Stimulated activated CD4-positive, alpha-beta T cell treated with anti-CD3 and anti-CD28 coated beads, Interleukin-2, amount 100 ng/mL, for 48 hours (primary cell): ENCODE measurements at places on chromosomes 2 and 18.

- DNase-seq, result no peak
Observed at GRCh38 chr2:188909036-188909435, 65.1 kb upstream of the COL3A1 start.

- DNase-seq, result no peak
Observed at GRCh38 chr2:73187549-73187948, 14.8 kb upstream of the NOTO start.

- no peak for DNase-seq
Observed at GRCh38 chr2:88209521-88210131, 39.5 kb downstream of the THNSL2 start.

DNA sequence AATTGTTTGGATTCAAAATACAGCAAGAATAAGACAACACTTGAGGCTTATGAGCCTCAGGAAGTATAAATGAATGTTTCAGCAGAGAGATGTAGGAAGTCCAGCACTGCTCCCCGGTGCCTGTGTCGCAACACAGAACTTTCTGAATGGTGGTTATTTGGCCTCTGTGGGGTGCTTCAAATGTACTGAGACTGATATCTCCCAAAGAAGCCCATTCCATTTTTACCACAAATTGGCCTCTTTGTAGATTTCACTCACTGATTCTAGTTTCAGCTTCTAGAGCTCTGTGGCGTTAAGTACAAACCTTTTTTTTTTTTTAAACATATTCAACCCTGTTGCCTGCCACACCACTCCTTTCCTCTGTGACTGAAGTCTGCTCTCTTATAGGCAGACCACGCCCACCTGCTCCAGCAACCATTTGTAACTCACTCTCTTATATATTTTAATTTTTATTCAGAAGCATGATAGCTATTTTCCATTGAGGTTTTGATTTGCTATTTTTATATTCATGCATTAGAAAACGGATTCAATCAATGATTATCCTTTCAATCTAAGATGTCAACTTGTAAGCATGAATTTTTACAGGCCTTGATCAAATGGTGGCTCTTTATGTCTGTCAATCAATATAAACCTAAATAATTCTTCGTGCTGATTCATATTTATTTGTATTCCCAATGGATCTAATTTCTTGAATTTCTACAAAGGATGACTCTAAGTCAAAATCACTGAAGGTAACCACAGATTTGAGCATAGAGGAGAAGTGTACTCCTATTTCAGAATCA lies 277.1 kb upstream of the CCDC68 start:
- DNase-seq, result no peak

DNA sequence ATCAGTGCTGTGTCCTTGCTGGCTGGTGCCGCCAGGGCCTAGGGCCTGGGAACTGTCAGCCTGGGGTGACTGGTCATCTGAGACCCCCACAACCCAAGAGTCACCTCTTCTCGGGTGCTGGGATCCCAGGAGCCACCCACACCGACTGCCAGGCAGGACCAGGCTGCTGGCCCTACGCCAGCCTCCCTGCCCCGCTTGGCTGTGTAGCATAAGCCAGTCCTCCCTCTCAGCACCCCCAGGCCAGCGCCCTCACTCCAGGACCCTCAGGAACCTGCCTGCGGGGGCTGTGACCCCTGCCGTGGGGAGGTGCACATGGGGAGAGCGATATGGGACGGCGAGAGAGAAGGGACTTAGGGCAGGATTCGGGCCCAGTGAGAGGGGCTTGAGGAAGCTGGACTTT lies 9.5 kb downstream of the ARHGEF4 start:
- DNase-seq, result no peak

- no peak for DNase-seq
Observed at GRCh38 chr2:43127941-43128558, 98.4 kb downstream of the ZFP36L2 start.

- no peak for DNase-seq
Observed at GRCh38 chr2:232492236-232492848, 4.7 kb upstream of the ECEL1 start.

- DNase-seq, result no peak
Observed at GRCh38 chr18:47895565-47896250, 34.8 kb downstream of the SMAD2 start.

GRCh38 chr2:135230150-135230549 lies 178.1 kb downstream of the RAB3GAP1 start:
- DNase-seq, result no peak

- no peak for DNase-seq
Observed at GRCh38 chr2:57333221-57333620, 713.4 kb upstream of the VRK2 start.

GRCh38 chr2:120014226-120014980 lies 1.5 kb downstream of the EPB41L5 start:
- no peak for DNase-seq

DNA sequence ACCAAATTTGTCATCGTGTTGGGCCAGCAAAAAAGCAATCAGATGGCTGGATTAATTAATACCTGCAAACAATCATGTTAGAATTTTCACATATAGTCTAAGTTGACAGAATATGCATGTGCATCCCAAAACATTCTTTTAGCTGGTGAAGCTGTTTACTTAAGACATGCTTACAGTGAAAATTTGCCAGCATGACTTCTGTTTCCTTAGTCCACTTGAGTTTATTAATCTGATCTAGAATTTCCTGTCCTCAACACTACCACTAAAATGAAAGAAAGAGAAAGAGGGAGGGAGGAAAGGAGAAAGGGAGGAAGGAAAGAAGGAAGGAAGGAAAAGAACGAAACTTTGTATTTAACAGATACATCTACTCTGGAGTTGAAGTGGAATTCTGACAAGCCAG lies 2109.9 kb upstream of the PIK3C3 start:
- no peak for DNase-seq

DNA sequence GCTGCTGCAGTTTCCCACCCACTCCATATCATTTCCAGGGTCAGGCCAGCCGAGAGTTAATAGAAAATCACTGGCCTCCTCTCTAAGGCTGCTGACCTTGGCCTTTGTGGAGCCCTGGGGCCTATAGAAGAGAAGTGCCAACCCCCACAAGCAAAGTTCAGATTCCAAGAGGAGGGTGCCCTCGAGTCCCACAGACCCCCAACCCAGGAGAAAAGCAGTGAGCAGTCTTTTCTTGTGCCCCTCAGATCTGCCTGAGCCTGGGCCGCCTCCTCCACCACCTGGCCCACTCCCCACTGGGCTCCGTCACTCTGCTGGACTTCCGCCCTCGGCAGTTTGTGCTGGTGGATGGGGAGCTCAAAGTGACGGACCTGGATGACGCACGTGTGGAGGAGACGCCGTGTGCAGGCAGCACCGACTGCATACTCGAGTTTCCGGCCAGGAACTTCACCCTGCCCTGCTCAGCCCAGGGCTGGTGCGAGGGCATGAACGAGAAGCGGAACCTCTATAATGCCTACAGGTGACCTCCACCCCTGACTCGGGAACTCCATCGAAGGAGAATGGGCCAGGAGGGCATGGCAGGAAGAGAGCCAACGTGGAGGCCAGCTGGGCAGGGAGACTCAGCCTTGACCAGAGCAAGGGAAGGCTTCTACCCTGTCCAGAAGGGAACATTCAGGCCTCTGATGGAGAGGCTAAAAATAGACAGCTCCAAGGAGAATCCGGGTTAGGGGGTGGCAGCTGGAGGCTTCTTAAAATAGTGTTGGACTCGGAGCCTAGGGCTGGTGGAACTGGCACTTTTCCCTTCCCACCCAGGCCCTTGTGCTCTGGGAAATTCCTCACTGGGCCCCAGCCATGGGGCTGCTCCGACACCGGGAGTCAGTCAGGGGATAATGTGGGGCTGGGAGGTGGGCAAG lies 6.2 kb downstream of the PKDCC start:
- DNase-seq, result no peak

- DNase-seq, result no peak
Observed at GRCh38 chr2:10668402-10669012, 21.3 kb downstream of the NOL10 start.

- no peak for DNase-seq
Observed at GRCh38 chr2:108998911-108999310, 9.9 kb upstream of the EDAR start.

- DNase-seq, result no peak
Observed at GRCh38 chr2:57190007-57190406, 856.6 kb upstream of the VRK2 start.

DNA sequence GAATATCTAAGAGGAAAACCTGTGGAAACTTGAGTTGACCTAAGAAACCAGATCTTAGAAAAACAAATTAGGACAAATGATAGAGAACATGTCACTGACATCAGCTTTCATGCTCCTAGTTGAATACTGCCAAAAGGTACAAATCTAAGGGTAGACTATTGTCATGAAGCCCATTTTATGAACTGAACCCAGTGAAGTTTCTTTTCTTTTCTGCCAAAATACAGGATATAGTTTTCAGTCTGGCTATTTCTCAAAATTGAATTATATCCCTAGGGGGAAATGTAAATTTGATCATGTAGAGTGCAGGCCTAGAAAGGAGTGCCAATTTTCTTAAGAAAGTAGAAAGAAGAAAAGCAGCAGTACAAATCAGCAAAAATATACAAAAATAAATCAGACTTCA lies 46.6 kb downstream of the FSIP2 start:
- no peak for DNase-seq

DNA sequence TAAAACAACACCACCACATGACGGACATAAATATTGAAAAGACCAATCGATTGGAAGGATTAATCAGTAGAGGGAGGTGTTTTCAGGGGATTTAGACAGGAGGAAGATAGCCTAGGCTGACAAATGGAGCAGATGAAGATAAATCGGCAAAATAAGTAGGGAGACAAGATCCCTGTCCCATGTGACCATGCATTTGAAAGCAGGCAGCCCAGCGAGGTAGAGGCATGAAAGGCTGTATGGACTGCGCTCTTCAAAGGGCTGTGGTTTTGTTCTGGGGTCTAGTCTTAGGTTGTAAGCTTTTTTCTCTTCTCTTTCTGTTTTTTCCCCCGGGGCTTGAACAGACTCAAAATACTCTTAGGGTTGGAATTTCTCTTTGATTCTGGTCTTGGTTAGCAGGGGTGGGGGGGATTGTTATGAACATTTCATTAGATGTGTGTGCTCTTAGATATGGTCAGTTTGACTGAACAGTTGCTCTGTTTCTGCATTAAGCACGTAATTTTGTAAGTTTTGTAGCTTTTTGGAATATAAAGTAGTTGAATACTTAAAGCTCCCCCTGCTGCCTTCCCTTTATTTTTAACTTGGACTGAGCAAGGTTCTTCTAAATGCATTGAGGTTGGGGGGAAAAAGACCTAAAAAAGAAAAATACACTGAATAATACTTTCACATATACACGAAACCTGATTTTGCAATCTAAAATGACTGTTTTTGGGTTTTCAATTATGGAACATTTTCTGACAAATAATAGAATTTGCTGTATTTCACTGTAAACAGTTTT lies 32.2 kb downstream of the ZNF532 start:
- no peak for DNase-seq

DNA sequence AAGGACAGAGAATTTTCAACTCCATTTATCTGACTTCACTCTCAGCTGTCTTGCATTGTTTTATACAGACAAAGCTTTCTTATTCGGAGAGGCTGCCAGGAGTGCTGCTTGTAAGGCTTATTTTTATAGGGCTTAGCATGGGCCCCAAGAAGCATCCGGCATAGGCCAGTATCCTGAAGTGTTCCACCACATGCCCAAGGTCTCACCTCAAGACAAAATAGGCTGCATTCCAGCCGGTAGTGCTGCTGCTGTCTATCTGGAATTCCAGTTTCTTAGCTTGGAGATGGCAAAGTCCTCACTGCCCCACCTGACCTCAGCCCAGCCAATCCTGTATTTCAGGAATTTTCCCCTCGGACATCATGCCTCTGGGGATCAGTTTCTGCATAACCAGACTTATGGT lies 47.6 kb upstream of the MCFD2 start:
- no peak for DNase-seq

- no peak for DNase-seq
Observed at GRCh38 chr18:4107049-4107467, 348.0 kb downstream of the DLGAP1 start.

- DNase-seq, result no peak
Observed at GRCh38 chr18:49094136-49094535, 143.4 kb upstream of the SMAD7 start.

DNA sequence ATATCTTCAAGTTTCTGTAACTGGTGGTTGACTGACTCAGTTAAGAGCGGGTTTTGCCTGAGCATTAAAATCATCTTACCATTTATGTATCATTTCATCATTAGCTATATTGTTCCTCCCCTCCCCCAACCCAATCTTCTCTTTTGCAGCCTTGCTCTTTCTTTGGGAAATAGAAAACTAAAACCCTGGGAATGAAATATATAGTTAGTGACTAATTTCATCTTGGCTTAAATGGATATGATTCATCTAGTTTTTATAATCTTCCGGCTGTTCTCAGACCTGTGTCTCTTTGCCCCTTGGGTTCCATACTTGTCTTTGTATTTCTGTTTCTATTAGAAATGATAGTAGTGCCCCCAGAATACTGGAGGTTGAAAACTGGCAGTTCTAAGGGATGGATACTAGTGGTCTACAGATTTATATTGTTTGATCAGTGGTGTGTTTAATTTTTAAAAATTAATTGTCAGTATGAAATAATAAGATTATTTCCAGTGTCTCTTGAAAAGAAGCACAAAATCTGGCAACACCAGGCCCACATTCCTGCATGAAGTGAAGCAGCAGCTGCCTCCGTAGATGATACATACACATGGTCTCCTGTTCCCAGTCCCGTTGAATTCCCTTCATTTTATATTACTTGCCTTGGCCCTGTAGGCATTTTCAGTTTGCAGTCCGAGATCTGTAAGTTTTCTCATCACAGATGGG lies 44.5 kb downstream of the PHLPP1 start:
- DNase-seq, result no peak

- DNase-seq, result no peak
Observed at GRCh38 chr2:176066645-176067588, 16.8 kb downstream of the EVX2 start.

DNA sequence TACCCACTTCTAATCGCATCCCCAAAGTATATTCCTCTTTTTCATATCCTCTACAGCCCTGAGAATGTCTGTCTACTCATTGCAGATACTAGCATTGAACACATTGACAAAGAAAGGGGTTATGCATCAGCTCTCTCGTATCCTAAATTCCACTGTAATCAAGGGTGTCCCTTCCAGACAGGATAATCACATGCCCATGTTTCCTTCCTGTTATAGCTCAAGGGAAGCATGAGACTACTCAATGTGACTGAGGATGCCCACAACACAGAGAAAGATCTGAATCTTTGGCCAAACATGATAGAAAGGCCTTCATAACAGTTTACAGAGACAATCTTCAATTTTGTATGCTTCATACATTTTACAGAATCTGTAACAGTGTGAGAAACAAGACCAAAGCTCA lies 69.2 kb downstream of the HIBCH start:
- DNase-seq, result no peak

GRCh38 chr2:39584283-39584965 lies 81.3 kb upstream of the TMEM178A start:
- no peak for DNase-seq
